Lung (tissue), 17 donors: ENCODE measurements at places on chromosomes 5 and 9.
A peak's percentile ranks its signal among the peaks of the same experiment; 100 is the strongest.

DNA sequence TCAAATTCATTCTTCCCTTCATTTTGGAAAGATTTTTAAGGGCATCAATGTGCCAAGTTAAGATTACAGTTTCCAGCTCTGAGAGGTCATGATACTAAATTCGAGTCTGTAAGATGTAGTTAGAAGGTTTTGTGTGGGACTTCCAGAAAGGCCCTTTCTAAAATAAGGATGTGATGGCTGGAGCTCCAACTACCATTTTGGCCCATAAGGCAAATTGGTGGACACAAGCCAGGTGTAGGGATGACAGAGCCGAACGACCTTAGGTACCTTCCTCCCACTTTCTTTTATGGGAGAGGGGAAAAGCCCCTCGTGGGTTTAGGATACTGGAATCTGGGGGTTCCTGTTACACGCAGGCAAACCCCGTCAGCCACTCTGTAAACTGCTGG, 54.3 kb upstream of the PTPDC1 start:
- no peak for DNase-seq

GRCh38 chr9:112408275-112408674, 28.4 kb downstream of the HSDL2 start:
- DNase-seq = no peak

- DNase-seq = peak; percentile 64
Observed at GRCh38 chr9:81694541-81694940, 5.2 kb upstream of the TLE1 start.

DNA sequence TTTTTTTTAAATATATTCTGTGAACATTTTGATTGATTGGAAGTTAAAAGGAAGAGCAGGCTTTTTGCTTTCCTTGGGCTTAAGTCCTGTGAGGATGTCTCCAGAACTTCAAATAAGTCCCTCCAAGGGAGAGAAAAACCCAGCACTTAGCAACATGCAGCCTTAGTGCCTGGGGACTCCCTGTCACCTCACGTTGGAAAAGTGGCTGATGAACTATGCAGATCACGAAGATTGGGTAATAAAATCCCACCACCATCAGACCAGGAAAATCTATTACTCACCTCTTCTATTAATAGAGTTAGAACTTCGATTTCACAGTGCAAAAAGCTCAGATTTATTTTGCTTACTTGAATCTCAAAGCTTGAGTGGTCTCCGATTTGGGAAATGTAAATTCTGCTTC, 507.0 kb downstream of the MAT2B start:
- DNase-seq = no peak

GRCh38 chr9:12060811-12061210, 632.4 kb upstream of the TYRP1 start:
- no peak for DNase-seq

DNA sequence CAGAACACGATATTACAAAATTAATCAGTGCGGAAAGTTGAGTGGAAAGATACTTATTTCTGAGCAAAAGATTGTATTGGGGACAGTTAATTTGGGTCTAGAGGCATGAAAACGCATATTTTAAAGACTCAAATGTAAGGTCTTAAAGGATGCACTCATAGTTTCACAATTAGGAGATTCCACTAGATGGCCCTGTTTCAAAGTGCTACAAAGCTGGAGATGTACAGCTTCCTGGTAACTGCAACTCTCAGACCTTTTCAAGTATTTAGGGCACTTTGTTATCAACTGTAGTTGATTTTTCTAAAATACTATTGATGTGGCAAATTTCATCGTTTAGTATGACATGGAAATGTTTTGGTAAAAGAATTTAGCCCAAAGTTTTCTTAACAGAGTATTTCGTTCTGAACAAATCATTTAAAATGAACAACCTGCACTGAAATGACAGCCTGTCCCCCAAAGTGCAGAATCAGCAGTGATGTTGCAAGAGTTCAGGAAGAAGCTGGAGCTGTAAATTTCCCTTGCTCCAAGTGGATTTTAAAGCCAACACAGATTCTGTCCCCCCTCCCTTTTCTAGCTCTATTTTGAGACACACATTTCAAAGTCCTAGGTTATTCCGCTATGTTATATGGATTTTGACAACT, 16.2 kb upstream of the NDUFB6 start:
- DNase-seq = no peak

DNA sequence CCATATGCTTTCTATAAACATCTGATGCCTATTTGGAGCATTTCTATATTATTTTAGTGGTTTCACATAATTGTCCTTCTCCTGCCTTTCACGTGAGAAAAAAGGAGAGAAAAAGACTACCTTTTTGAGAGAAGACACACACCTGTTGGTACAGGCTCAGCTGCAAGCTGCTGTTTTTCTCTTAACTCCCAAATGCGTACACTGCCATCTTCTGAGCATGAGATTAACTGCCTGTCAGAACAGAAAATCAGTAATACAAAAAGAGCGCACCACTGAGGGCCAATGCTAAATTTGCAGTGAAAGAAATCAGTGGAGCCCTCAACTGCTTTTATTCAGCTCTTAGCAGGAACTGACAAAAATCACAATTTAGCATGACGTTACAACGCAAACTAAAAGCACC, 54.9 kb downstream of the WDR41 start:
- DNase-seq = peak; percentile 33

- DNase-seq = no peak
Observed at GRCh38 chr9:16031486-16031885, 478.6 kb downstream of the CCDC171 start.

GRCh38 chr9:114507726-114508125, 2.5 kb upstream of the WHRN start:
- DNase-seq = peak; percentile 19

DNA sequence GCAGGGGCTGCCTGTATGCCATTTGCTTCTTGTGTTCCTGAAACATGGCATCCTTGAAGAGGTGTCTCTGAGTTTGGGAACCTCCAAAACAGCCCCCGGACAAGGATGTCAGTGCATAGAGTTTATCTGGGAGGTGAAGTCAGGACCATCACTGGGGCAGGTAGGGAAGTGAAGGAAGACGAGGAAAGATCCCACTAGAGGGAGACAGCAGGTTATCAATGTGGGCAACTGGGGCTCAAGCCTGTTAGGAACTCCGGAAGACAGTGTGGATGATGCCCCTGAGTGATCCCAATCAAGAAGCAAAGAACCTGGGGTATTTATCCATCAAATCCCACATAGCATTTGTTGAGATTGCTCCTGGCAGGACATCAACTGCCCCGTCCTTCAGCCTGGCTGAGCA, 233.1 kb downstream of the AGTPBP1 start:
- no peak for DNase-seq

DNA sequence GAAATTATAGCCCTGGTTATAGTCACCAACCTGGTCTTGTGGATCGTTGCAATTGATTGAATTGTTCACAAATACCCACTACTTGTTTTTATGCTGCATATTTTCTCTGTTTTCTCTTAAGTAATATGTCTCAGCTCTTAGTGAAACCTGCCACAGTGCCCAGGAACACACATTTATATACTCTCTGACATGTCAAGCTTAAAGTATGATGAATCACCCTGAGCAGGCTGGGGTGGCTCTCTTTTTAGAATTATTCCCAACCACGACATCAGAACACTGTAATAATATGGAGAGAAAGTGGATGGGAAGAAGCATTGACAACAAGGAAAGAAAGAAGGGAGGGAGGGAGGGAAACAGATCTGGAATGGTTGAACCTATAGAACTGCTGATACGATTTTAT, 72.8 kb upstream of the ZNF608 start:
- no peak for DNase-seq

GRCh38 chr5:90093751-90094485, 315.6 kb downstream of the CETN3 start:
- DNase-seq = no peak

DNA sequence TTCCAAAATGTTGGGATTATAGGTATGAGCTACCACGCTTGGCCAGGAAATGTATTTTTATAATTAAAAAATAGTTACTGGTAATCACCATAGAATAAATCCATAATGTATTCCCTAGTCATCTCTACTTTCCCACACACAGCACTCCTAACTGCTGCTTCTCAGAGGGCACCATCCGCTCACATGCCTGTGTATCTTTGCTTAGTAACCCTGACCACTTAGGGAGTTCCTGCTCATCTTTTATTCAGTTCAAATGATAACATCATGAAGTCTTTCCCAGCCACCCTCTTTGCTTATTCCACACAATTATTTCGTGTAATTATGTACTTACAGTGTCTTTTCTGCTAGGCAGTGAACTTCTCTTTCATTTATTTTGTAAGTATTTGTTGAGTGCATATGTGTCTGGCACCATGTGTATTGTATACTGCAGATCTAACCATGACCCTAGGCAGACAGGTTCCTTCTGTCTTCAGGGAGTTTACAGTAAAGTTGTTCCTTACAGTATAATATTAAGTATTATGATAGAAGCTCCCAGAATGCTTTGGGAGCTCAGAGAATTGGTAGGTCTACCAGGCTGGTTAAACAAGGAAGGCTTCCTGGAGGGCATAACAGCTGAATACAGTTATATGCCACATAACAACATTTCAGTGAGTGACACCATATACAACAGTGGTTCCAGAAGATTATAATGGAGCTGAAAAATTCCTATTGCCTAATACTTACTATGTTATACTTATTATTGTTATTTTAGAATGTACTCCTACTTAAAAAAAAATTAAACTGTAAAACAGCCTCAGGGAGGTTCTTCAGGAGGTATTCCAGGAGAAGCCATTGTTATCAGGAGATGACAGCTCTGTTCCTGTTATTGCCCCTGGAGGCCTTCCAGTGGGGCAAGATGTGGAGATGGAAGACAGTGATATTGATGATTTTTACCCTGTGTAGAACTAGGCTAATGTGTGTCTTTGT, 39.2 kb downstream of the DCAF10 start:
- DNase-seq = peak; percentile 2

DNA sequence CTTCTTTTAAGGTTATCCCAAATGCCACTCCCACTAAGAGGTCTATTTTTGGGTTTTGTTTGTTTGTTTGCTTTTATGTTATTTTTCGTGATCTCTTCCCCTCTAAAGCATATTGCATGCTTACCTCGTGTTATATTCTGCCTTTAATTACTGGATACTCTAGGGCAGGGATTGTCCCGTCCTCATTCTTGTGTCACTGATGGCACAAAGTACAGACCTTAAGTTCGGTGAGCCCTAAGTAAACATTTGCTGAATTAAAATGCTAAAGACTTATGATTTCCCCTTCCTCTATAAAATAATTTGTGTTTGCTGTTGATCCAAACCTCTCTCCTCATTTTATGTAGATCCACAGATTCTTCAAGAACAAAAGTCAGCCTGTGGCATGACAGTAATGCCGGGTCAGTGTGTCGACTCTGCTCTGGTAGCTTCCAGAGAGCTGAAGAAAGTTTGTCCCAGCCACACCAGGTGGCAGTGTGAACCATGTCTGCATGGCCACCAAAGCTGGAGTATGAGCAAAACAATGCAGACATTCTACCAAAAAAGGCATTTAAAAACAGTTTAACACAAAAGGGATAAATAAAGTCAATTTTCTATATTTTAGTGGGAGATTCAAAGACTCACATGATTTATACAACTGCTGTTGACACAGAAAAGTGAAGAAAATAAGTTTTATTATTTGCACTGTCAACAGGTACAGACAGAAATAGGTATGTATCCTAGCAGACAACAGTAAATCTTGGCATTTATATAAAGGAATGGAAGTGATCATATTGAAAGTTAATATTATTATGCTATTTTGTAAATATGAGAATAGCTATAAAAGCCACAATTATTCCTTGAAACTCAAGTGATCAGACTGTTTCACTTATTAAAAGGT, 17.9 kb upstream of the POC5 start:
- DNase-seq = peak; percentile 35

- no peak for DNase-seq
Observed at GRCh38 chr9:111004936-111005335, 33.3 kb downstream of the LPAR1 start.

GRCh38 chr5:13632676-13633075, 311.8 kb downstream of the DNAH5 start:
- DNase-seq = no peak

DNA sequence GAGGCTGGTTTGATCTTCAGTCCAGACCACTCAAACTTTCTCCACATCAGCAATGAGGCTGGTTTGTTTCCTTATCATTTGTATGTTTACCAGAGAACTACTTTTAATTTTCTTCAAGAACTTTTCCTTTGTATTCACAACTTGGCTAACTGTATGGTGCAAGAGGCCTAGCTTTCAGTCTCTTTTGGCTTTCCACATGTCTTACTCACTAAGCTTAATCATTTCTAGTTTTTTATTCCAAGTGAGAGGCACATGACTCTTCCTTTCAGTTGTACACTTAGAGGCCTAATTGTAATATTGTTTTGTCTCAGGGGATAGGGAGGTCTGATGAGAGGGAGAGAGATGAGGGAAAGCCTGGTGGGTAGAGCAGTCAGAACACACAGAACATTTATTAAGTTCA, 554.0 kb upstream of the ARRDC3 start:
- DNase-seq = no peak

DNA sequence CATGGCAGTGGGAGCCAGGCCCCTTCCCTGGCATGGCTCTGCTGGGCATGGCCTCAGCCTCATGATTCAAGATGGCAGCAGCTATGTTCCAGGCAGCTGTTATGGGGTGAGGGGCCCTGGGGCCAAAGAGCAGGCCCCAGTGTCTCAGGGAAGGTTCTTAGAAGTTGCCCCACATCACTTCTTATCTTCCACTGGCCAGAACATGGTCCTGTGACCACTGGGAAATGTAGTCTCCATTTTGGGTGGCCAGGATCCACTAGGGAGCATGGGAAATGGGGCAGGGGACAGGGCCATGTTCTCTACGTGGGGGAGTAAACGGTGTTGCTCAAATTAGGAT, 18.3 kb downstream of the SUSD3 start:
- no peak for DNase-seq

- DNase-seq = no peak
Observed at GRCh38 chr5:67168069-67168468, 28.5 kb downstream of the CD180 start.

GRCh38 chr5:82405618-82406204, 127.6 kb upstream of the RPS23 start:
- peak; percentile 71 for DNase-seq

- no peak for DNase-seq
Observed at GRCh38 chr9:121771418-121771817, 120.0 kb downstream of the DAB2IP start.

- peak; percentile 8 for DNase-seq
Observed at GRCh38 chr9:113618836-113619490, 155.4 kb downstream of the RGS3 start.

DNA sequence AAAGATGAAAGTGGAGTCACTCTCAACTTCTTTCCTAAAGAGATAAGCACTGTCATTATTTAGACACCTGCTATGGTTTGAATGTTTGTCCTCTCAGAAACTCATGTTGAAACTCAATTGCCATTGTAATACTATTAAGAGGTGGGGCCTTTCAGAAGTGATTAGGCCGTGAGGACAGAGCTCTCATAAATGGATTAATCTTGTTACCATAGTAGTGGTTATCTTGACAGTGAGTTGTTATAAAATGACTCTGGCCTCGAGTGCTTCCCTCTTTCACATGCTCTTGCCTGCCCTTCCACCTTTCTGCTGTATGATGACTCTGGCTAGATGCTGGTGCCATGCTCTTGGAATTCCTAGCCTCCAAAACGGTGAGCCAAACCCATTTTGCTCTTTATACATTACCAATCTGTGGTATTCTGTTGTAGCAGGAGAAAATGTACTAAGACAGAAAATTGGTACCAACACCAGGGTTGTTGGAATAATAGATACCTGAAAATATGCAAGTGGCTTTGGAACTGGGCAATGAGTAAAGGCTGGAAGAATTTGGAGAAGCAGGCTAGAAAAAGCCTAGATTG, 38.0 kb downstream of the GDA start:
- DNase-seq = no peak

- DNase-seq = peak; percentile 18
Observed at GRCh38 chr9:73038089-73038509, 85.2 kb upstream of the ALDH1A1 start.

GRCh38 chr5:145701404-145701803, 133.7 kb downstream of the PRELID2 start:
- DNase-seq = no peak
